ENCODE measurements at places on chromosomes 1 and 21.

- no peak for DNase-seq
Observed at GRCh38 chr1:26126321-26127084, 14.9 kb downstream of the PDIK1L start.

DNA sequence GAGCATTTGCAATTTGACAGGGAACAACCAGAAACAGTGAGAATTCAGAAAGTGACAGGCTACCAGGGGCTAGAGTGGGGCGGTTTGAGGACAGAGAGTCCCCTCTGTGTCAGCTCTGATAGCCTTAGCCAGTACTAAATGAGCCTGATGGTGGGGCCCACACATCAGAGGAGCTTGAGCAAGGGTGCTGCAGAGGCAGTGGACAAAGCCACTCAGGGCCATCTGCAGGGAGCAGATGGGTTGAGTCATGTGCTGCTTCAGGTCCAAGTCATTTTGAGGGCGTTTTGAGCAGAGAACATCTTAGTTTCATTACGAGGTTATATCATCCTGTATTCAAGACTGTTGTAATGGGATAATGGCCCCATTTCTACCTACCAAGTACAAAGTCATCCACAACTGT is 7.7 kb downstream of the LRRC52 start:
- DNase-seq, result no peak

DNA sequence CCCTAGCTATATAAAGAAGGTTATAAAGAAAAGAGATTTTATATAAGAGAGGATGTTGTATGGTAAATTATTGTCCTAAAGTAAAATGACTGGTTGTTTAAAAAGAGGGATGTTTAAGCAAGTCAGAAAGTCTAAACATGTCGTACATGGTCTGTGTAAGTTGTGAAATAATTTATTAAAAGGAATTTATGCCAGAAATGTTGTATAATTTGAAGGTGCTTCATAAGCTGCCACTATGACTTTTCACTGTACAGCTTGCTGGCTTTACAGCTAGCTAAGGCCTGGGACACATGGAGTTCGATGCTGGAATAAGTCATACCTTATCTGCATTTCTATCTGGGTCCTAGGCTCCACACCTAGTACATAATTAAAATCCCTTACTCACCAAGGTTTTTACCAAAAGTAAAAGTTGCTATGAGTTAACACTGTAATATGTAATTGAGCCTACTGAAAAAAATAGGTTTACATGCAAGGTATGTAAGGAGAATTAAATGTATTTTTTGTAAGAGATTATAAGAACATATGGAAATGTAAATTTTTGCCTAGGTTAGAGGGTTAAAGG is 59.0 kb upstream of the EDEM3 start:
- DNase-seq, result no peak

GRCh38 chr21:36589352-36589971 is 109.5 kb upstream of the SIM2 start:
- DNase-seq, result no peak

DNA sequence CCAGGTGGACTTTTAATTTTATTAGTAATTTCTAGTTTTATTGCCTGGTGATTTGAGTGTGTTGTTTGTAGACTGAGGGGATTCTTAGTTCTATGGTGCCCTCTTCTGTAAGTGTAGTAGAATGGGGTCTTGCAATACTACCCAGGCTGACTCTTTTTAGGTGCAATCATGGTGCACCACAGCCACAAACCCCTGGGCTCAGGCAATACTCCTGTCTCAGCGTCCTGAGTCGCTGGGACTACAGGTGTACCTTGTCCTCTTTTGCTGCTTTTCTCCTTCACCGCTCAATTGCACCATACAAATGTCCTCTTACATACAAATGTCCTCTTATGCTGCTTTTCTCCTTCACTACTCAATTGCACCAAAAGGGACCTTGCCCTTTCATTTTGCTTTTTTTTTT is 43.1 kb downstream of the SCP2 start:
- DNase-seq, result peak; percentile 10

GRCh38 chr1:26363549-26364448 is 8.8 kb downstream of the ZNF683 start:
- peak; percentile 60 for DNase-seq

GRCh38 chr1:81664341-81664740 is 136.4 kb upstream of the ADGRL2 start:
- no peak for DNase-seq

GRCh38 chr1:147273409-147274336 is 31.2 kb downstream of the CHD1L start:
- DNase-seq, result peak; percentile 81

GRCh38 chr1:94416901-94417727 is 1.1 kb upstream of the ABCD3 start:
- peak; percentile 90 for DNase-seq

- no peak for DNase-seq
Observed at GRCh38 chr1:17624611-17625233, 85.2 kb downstream of the ARHGEF10L start.

- DNase-seq, result peak; percentile 45
Observed at GRCh38 chr1:168343566-168343965, 62.9 kb downstream of the TBX19 start.

- DNase-seq, result no peak
Observed at GRCh38 chr1:30655672-30656071, 67.7 kb downstream of the MATN1 start.

GRCh38 chr1:198519639-198520501 is 20.6 kb downstream of the ATP6V1G3 start:
- no peak for DNase-seq

DNA sequence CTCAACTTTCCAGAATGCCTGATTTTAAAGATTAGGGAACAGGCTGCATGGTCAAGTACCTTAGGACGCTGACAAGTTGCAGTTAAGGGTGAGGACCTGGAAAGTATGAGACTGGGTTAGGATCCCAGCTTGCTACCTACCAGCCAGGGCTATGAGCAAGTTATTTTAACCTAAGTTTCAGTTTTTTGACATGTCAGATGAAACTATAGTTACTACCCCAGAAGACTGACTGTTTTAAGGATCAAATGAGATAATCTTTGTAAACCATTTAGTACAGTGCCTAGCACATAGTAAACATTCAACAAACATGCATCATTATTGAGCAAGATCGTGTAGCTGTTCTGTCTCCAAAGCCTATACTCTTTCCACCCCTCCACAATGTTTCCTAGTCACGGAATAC is 14.4 kb downstream of the THEMIS2 start:
- no peak for DNase-seq

All from Ammon's horn (tissue), 1 donor.